Stromal cell of bone marrow (primary cell): ENCODE measurements at places on chromosomes 3 and 15.

- no peak for DNase-seq
Measured at GRCh38 chr15:27937851-27938250, 161.3 kb downstream of the OCA2 start.

DNA sequence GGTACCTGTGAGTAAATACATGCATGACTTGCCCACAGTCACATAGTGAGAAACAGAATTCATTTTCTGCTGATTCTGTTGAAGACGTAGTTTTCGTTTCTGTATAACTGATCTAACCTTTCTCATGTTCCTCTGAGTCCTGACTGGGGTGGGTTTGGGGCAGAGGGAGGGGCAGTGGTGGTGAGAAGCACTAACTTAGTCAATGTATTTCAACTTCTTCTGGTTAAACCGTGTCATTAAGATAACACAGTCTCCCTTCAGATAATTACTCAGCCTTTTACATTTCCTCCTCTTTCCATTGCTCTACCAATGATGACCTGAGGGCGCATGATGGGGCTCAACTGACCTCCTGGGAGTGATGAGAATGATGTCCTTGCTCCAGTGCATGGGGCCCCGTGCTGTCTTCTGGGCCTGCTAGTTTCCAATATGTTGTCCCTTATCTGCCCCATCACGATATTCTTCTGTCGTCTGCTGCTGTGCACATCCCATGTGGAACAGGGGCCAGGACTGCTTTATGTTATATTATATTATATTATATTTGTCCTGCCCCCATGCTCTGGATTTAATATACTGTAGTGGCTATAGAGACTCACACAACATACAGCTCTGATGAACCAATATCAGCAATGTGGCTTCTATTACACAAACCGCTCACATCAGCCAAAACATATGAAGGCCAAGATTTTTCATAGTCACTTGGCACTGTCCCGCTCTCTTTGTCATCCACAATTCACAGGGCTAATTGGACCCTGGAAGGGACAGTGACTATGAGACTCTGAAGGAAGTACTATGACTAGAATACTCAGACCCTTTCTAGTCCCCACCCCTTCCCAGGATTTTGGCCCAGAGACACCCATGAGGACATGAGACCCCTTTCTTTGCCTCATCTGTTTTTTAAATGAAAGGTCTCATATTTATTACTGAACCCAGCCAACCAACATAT is 407.1 kb upstream of the MCTP2 start:
- DNase-seq, result no peak

DNA sequence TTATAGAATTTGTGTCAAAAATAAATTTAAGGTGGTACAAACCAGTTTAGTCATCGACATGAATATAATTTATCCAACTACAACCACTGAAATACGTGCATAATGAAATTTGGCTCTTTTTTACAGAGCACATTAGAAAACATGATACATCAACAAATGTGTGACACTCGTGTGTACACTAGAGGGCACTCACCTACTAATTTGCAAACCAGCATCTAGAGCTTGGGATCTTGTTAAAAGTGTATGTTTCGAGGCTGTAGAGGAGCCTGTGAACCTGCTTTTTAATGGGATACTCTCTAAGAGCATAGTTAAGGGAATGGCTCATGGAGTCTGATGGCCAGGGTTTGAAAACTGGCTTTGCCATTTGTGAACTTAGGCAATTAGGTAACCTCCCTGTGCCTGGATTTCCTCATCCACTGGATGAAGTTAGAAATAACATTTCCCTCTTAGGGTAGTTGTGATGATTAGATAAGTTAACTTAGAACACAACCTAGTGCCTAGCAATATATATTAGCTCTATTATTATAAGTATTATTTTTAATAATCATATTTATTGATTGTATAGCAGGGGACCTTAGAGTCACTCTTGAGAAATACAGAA is 8.8 kb upstream of the CPOX start:
- peak; percentile 58 for DNase-seq

DNA sequence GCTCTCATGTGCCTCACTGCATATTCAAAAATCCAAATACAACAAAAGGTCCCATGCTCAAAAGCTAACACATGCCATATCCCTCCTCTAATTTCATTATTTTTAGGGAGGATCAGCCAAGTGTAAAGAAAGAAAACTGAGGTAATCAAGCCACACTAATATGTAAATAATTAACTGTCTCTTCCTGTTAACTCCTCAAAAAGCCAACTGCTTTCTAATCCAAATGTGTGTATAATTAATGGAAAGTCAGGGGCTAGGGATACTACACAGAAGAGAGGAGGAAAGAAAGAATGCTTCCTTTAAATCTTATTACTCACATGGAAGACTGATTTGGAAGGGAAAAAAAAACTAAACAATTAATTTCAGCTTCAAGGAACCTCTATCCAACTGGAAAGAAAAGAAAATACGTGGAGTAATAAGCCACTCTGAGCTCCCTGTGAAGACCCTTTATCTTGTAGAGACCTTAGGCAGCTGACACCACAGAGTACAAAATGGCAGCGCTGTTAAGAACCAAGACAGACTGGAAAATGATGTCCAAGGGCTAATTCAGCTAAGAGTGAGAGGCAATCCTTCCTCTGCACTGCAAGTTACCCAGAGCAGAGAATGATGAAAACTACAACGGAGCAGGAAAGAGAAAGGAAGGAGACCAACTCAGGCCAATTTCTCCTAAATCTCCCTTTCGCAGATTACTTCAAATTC is 56.8 kb downstream of the ZNF148 start:
- no peak for DNase-seq

DNA sequence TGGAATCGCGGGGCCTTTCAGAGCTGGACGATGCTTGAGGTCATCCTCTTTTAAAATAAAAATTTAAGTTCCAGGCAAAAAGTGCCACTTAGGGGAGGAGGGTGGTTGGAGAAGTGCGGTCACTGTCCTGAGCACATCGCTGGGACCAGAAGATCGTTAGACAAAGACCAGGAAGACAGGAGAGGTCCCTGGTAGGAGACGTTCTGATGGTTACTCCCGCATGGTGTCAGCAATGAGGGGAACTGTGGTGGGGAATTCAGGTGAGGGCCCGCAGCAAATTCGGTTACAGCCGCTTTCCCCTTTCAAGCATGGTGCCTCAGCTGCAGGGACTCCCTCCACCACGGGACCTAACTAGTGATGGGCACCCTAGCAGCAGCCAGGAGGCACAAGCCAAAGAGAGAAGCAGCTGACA is 1.0 kb upstream of the ISY1 start:
- DNase-seq, result no peak

GRCh38 chr3:124893526-124893925 is 6.4 kb upstream of the ITGB5 start:
- no peak for DNase-seq

DNA sequence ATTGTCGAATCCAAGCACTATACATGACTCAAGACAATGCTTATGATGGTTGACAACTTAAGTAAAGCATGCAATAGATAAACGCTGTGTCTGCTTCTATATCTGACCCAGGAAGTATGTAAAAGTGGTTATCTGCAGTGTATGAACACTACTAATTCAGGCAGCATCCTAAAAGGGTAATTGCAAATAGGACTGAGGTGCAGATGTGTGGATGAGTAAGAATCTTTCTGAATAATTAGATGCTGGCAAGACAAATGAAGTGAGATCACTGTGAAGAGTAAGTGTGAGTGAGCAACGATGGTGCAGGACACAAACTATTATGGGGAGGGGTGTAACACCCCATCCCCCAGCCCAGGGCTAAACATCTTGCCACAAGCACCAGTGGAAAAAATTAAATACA is 195.7 kb upstream of the CHRNA7 start:
- DNase-seq, result no peak

DNA sequence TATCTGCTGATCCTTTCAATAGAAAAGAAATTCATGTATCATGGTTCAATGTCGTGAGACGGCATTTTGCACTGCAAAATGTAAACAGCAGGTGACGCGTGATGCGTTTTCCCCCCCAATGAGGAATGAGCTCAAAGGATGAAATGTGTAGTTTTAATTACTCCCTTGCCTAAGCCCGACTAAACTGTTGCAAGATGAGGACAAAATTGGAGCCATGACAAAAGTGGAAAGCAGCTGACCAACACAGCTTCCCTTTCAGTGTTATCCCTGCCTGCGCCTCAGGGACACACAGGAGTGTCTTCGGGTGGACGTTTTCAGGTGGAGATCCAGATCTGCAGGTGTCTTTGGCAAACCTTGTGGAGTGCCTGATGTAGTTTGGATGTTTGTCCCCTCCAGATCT is 92.0 kb downstream of the GABRG3 start:
- no peak for DNase-seq

DNA sequence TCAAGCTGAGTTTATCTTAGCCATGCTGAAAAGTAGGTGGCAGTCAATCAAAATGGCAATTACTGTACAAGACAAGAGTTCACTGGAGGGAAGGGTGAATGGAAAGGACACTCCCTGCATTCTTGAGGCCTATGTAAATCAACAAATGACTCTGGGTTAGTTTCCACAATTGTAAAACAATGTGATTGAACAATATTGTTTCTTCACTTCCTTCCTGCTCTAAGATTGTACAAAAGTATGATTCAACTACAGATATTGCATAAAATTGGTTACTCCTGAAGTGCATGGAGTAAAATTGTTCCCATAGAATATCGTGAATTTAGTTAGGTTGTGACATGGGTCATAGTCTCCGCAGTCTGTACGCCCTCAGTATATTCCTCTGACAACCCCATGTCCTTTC is 277.6 kb downstream of the LPP start:
- peak; percentile 25 for DNase-seq

DNA sequence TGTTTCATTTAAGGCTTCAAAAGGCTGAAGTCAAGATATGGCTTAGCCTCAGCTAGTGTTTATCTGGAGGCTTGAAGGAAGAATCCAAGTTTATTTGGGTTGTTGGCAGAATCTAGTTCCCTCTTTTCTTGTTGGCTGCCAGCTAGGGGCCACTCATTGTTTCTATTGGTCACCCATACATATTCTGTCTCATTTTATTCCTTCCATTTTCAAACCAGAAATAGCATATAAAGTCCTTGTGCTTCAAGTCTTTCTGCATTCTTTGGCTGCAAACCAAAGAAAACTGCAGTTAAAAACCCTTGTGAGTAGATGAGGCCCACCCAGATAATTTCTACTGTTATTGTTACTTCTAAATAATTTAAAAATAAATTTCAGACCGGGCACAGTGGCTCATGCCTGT is 301.7 kb downstream of the OXSM start:
- DNase-seq, result no peak

DNA sequence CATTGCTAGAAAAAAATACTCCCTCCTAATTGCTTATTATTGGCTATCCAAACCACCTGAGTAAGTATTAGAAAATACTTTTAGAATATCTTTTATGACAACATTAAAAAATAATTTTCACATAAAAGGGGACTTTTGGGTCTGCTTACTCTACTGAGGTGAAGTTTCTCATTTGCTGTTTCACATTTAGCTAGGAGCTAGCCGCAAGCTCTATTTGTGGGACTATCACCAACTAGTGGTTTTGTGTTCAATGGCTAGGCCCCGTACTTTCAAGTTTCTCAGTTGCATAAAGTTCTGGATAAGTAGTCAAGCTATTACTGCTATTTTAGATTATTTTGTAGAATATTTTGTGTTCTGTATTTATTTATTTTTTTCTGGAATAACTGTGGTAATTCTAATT is 244.2 kb upstream of the SLITRK3 start:
- no peak for DNase-seq

- peak; percentile 85 for DNase-seq
Measured at GRCh38 chr15:42490671-42491538, at the start of gene ZNF106. ZNF106 (minus strand) TSS chr15:42491141; CDS start chr15:42472289, 18,852 bp downstream.

DNA sequence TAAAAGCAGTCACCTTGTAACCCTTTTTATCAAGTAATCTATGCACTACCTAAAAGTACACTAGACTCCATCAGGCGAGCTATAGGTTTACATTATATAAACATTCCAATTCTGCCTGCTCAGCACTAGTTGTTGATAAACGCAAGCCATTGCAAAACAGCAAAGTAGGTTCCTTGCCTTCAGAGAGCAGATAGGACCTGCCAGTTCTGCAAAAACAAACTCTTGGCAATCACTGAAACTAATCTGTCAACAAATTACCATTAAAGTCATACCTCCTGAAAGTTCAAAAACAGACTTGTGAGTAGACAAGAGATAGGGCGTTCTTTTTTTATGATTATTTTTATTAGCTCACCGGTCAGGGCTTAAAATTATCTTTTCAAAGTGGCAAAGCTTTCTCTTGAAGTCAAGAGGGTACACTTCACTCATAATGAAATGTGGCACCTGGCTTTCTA is 392.5 kb downstream of the FOXP1 start:
- DNase-seq, result no peak

DNA sequence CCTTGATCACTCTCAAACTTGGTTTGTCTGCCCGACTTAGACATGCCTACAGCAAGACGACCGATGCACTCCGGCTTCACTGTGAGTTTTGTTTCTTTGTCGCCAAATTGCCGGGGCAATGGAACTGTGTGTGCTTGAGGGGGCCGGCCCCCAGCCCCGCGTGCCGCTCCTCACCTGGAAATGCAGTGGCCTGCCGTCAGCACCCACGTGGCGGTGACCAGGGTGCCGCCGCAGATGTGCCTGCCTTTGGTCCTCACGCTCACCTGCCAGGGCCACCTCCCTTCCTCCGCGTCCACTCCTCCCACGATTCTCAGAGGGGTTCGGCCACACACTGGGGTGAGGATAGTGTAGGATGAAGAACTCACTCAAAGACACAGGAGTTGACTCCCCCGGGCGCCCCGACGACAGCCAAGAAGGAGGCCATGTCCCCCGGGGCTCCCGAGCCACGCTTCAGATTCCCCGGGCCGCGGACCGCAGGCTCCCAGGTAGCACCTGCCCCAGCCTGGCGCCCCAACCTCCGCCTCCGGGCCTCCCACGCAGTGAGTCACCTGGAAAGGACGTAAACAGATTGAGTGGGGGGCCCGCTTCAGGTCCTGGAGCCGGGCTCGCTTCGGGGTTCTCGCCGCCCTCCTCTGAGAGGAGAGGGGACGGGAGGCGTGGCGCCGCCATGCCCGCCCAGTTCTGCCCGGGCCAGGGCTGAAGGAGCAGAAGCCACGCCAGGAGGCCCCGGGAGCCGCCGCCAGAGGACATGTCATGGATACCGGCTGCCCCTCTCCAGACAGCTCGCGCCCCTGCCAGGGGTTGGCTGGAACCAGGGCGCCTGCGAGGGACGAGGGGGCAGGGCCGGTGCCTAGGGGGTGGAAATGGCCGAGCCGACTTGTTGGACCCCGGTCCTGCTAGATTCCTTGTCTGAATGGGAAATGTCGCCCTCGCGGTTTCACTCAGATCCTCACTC is 29.6 kb downstream of the MYL3 start:
- DNase-seq, result no peak

- no peak for DNase-seq
Measured at GRCh38 chr3:193488741-193489140, 66.0 kb downstream of the ATP13A4 start.

GRCh38 chr3:160130950-160131349 is 94.3 kb upstream of the C3orf80 start:
- DNase-seq, result peak; percentile 62

GRCh38 chr3:188229177-188229576 is 75.2 kb downstream of the LPP start:
- DNase-seq, result no peak
